ENCODE measurements at places on chromosomes 3 and 15.

GRCh38 chr3:621714-622113, 425.2 kb downstream of the CHL1 start:
- DNase-seq: no peak

DNA sequence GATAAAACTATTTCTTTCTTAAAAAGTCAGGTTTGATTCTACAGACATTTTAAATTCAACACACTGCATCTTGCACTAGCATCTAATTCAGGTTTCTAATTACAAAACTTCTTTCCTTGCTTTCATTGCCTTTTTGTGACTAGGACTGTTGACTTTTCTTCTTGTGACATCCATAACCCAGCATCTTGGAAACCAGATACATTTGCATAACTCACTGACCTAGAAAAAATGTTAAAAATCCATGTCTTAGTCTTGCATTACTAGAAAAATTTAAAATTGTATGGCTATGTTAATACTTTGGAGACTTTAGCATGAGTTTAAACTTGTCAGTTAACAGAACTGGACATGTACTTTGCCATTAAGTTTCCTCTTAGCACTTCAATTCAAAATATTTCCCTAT, 72.7 kb downstream of the DTWD1 start:
- no peak for DNase-seq

DNA sequence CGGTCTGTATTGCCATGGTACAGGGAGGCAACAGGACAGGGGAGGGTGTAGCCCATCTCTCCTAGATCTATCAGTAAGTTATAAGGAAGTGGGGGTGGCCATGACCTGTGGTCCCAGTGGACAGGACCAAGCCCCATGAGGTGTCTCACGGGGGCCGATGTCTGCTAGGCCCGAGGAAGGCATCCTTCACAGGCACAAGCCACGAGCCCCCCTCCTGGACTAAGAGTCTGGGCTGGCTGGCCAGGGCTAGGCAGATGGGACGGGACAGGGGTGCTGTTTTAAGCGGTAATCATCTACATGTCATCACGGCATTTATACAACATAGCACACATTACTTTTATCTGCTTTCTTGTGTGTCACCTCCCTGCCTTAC, 2.6 kb upstream of the TBC1D2B start:
- DNase-seq: no peak

GRCh38 chr3:194265505-194265892, 85.6 kb downstream of the CPN2 start:
- DNase-seq: no peak

DNA sequence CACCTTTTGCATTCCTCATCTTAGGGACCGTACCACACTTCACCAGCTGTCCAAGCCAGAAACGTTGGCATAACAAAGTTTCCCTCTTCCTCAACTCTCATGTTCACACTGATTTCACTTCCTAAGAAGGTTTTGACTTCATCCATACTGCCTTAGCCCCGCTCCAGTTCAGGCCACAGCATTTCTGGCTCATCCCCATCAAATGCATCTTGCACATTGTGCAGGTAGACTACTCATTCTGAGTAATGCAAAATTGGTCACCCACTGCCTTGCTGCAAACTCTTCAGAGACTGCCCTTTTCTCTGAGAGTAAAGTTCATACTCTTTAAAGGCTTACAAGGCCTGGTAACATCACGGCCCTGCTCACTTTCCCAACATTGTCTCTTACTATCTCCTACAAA, 8.8 kb downstream of the NUSAP1 start:
- no peak for DNase-seq

DNA sequence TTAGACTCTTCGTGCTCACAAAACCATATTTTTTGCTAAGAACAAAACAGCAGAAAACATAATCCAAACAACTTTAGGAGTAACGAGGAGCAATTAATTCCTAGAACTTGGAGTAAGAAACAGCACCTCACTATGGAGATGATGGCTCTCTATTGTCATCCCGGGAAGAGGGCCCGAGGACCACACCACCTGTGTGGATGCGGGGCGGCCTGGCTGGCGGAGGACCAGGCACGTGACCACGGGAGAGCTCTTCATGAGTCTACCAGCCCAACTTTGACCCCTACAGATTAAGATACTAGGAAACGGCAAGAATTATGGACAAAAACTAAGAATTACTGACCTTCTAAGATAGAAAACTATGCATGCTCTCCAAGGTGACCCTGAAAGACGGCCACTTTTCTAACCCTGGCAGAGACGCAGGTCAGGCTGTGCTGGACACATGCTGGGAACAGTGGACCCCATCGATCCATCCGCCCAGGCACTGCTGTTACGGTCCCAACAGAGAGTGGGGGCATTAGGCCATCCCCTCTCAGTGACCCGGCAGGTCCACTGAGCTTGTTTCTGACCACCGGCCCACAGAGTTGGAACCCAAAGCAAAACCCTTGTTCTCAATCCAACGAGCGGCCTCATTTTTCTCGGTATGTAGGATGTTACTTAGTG, 13.1 kb upstream of the OCA2 start:
- no peak for DNase-seq

Measured in activated T-helper 1 cell treated with anti-CD3 and anti-CD28 coated beads, Interleukin-2, amount 50 U/mL, for 16 hours (primary cell).